ENCODE measurements at places on chromosomes 13 and 19.

DNA sequence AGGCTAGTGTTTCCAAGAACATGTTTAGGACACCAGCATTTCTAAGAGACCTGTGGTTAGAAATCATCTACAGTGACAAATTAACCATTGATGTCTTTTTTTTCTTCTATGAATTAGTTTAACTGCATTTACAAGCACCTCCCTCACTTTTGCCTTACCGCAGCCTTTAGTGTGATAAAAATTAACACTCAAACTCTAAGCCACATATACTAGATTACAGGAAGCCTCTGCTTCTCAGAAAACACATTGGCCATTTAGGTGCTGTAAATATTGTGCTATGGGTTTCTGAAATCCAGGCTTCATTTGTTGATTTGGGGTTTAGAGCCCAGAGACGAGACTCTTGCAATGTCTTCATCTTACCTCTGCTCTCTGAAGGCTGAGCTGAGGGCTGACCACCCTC is 34.6 kb upstream of the OLFM4 start:
- DNase-seq = no peak

DNA sequence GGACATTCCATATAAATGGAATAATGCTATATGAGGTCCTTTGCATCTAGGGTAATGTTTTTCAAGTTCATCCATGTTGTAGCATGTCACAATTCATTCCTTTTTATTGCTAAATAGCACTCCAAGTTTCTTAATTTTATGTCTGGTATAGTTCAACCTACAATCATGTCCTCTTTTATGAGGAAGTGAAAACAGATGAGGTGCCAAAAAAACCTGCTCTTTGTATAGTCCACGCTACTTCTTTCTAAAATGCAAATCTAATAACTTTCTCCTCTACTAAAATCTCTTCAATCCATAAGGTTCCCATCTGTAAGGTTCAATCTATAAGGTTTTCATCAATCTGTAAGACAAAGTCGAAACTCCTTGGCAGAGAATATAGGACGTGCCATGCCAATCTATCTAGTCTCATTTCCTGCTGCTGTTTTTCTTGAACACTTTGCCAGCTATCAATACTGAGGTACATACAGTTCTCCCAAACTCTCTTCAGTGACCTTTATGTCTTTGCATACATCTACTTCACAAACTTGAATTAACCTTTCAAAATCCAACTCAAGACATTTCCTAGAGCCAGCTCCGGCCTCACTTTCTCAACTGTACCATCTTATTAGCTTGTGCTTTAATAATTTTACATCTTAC is 33.7 kb downstream of the INTS6 start:
- DNase-seq = no peak

- peak; percentile 77 for DNase-seq
These were observed 3.7 kb downstream of the FUZ start for GRCh38 chr19:49809160-49809940.

DNA sequence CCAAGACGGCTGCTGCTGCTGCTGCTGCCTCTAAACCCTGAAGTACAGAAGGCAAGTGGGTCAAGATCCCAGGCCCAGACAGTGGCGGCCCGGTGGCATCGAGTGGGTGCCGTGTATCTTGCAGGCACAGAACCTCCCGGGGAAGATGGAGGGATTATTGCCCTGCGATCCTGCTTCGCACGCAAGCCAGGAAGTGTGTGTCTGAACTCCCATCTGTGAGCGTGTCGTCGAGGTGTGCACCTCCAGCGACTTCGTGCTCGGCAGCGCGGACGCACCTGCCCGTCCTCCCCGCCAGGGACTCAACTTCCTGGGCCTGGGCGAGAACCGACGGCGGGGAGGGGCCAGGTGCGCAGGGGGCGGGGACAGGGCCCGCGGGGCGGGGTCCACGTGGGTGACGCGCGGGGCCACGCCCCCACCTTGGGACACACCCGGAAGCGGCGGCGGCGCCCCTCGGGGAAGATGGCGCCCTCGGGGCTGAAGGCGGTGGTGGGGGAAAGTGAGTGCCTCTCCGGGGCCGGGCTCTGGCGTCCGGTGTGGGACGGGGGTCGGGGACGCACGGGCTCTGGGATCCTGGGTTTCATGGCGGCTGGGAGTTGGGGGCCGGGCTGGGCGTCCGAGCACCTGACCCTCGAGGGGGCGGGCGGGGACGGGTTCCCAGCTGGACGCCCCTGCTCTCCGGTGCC is at the start of gene STXBP2:
TSS of gene STXBP2 (plus strand) at position 420 of the 683 bp plus-strand sequence. CDS start at position 460, 40 bp downstream.
- peak; percentile 82 for DNase-seq

- DNase-seq = peak; percentile 96
These were observed 93.1 kb downstream of the GGACT start for GRCh38 chr13:100495455-100495854.

- no peak for DNase-seq
These were observed 7.1 kb upstream of the KL start for GRCh38 chr13:33008946-33009722.

DNA sequence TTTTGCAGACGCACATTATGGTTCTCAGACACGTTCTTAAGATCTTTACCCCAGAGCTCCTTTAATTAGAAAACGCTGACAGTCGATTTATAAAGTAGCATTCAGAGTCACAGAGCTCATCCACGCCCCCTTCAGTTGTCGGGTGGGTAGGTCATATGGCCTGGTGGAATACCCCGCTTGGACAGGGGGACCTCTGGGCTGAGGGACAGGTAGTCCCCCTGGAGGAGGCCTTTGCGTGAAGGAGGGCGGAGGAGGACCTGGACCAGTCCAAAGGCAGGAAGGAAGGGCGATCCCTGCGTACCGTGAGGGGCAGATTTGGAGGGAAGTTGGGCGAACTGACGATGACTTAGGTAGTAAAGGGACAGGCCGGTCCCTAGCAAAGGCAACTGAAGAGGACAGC is 20.5 kb downstream of the VASP start:
- DNase-seq = no peak

DNA sequence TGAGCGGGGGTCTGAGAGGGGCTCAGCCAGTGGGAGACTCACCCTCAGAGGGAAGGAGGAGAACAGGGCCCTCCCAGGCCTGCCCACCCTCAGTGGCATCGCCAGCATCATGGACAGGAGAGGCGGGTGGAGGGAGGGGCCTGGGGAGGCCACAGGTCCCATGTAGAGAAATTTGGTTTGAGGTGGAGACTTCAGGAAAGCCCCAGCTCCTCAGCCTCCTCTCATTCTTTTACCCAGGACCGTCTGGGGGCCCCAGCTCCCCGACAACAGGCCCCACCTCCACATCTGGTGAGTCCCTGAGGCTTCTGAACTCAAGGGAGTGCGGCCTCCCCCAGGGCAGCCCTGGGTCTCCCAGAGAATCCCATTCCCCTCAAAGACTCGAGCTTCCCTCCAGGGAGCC is 3.1 kb downstream of the LILRB1 start:
- no peak for DNase-seq

GRCh38 chr19:54178581-54179261 is 5.8 kb upstream of the TMC4 start:
- peak; percentile 74 for DNase-seq

DNA sequence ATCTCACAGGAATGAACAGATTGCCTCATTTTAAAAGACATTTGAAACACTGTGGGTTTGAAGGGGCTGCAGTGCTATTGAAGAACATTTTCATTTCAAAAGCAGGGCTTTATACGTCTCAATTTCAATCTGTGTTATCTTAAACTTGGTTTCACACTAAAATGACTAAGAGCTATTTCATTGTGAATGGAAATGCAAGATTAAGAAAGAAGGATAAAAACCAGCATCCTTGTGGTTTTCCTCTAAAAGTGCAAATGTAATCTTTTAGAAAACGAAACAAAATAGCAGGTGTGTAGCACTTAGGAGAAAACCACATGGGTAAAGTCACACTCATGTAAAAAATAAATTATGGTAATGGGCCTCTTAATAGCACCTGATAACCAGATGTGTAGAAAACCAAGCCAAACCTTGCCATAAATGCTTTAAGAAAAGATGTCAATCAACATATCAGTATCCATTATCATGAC is 397.7 kb downstream of the GPC6 start:
- DNase-seq = peak; percentile 55

DNA sequence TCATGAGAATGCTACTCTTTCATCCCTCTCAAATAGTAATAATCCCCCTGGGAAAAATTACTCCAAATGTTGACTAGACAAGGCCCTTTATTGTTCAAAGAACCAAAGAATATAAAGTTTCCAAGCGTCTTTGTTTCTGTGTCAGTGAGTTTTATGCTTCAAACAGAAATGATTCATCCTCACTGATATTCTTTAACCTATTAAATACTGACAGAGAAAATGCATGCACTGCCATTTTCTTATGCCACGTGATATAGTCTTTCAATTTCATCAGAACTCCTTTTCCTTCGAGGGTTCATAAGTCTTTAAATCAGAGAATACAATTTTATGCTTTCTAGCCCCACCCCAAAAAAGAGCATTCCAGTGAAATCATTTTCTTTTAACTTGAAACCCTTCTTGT is 211.6 kb downstream of the SHISA2 start:
- no peak for DNase-seq

DNA sequence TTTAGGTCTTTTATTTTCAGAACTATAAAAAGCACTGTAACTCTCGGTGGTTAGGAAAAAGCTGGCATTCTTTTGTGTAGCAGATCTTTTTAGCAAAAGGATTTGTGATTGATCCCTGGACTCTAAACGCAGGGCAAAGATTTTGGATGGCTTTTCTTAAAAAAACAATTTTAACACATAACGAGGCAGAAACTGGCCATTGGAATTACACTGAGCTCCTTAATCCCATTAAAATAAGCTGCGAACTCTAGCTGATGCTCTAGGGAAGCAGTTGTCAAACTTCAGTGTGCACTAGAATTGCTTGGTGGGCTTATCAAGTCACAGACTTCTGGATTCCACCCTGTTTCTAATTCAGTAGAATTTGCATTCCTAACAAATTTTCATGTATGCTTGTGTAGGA is 33.8 kb upstream of the NDFIP2 start:
- no peak for DNase-seq

GRCh38 chr13:49020940-49021553 is 45.3 kb downstream of the FNDC3A start:
- DNase-seq = no peak

- no peak for DNase-seq
These were observed 888 bp downstream of the NOTCH3 start for GRCh38 chr19:15199661-15200552.

- DNase-seq = no peak
These were observed 2.2 kb downstream of the NCLN start for GRCh38 chr19:3187662-3188511.

- no peak for DNase-seq
These were observed 17.0 kb downstream of the SUGT1 start for GRCh38 chr13:52669677-52670076.

DNA sequence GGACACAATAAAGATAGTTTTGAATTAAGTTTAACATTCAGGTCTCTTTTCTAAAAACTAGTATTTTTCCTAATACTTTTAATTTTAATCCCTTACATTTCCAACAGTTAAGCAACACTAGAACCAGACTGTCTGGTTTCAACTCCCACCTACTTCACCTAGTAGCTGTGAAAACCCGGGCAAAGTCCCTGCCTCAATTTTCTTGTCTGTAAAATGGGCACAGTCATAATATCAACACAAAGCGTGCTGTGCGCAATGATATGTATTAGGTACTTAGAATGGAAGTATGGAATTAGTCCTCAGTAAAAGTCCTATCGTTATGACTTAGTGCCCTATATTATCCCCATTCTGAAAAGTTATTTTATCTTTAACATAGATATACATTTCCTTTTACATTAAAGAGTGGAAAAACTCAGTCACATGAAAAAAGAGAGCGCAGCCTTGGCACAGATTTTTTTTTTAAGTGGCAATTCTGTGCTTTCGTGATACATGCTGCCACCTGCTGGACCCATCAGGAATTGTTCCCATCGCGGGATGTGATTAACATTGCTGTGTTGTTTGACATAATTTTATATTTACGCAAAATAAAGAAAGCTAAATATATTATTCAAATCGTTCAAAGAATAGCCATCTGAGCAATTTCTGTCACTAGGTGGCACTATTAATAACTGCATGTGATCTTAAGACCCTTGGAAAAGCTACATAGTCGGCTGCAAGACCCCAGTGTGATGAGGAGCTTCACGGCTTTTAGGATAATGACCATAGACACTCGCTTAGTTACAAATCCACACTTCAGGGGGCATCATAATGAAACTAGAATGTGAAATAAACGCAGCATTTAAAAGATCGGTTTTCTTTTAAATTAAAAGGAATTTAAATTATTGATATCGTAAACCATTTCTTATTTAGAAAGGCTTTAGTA is 59.9 kb downstream of the LIG4 start:
- peak; percentile 66 for DNase-seq

GRCh38 chr19:2232286-2233151 is 3.6 kb downstream of the PLEKHJ1 start:
- DNase-seq = no peak

DNA sequence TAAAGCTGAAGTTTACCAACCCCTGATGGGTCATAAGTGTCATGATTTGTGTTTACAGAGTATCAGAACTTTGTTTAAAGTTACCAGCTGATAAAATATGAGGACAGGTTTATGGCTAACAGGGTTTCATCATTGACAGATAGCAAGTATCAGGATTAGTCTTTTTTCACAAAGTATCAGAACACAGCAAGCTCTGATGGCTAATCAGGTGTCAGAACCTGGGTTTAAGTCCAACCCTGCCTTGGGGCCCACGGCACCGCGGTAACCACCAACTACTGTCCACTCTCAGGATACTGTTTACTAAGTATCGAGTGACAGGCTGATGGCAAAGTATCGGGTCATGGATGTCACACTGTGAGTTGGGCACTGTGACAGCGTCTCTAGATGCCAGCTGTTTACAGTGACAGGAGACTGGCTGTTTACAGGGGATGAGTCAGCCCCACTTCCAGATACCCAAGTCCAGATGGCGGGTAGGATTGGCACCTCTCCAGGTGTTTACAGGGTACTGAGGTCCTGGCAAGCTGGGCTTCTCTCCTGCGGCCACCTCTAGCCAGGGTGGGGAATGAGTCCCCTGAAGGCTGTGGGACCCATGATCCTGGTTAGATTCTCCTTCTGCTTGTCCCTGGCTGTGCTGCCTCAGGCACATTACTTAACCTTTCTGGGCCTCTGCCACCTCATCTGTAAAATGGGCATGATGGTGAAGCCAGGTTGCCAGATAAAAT is 21.8 kb downstream of the ARRDC2 start:
- DNase-seq = peak; percentile 79

GRCh38 chr19:10091895-10092641 is 6.0 kb downstream of the SHFL start:
- no peak for DNase-seq

- no peak for DNase-seq
These were observed 193.6 kb downstream of the COL4A1 start for GRCh38 chr13:110113284-110113764.

DNA sequence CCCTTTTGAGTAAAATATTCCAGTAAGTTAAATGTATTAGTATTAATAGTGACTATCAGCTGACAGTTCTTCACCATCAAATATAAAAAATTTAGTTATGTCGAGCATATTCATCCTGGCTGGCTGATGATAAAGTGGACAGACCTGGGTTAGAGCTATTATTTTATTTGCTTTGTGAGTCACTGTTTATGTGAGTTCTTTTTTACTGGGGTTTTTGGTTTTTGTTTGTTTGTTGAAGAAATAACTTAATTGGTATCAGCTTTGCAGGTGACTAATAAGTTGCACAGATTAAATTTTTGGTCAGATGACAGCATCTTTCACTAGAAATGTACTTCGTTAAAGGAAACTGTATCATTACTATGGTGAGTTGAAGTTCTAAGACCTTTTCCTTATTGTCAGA is 224.7 kb downstream of the GGACT start:
- DNase-seq = peak; percentile 69

GRCh38 chr13:48151363-48152161 is 56.7 kb upstream of the MED4 start:
- no peak for DNase-seq

- DNase-seq = no peak
These were observed 11.2 kb upstream of the GNA15 start for GRCh38 chr19:3124630-3125029.

Measured in NCI-H1417 (cell line).